Dermis blood vessel endothelial cell (primary cell): ENCODE measurements at places on chromosomes 16 and 17.

- no peak for DNase-seq
These were observed 114.2 kb downstream of the METRNL start for GRCh38 chr17:83193336-83194185.

DNA sequence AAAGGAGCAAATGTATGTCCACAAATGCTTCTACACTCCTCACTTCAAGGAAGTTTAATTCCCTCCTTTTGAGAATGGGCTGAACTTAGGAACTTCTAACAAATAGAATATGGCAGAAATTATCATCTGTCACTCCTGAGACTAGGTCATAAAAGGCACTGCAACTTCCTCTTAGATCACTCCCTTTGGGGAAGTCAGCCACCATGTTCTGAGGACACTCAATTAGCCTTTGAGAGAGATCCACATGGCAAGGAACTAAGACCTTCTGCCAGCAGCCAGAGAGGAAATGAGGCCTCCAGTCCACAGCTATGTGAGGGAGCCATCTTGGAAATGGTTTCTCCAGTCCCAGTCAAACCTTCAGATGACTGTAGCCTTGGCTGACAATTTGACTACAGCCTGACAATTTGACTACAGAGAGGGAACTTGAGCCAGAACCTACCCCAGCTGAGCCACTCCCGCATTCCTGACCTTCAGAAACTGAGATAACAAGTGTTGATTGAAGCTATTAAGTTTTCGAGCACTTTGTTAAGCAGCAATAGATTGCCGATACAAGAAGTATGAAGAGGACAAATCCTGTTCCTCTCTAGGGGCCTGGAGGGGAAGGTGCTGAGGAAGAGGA, 113.4 kb upstream of the SEC14L1 start:
- no peak for DNase-seq

GRCh38 chr17:77444984-77445759, 304.4 kb downstream of the SEC14L1 start:
- DNase-seq: peak; percentile 43

GRCh38 chr16:87560428-87561199, 41.7 kb upstream of the JPH3 start:
- DNase-seq: peak; percentile 46

- DNase-seq: peak; percentile 76
These were observed 9.1 kb downstream of the PSMB3 start for GRCh38 chr17:38761612-38762011.

DNA sequence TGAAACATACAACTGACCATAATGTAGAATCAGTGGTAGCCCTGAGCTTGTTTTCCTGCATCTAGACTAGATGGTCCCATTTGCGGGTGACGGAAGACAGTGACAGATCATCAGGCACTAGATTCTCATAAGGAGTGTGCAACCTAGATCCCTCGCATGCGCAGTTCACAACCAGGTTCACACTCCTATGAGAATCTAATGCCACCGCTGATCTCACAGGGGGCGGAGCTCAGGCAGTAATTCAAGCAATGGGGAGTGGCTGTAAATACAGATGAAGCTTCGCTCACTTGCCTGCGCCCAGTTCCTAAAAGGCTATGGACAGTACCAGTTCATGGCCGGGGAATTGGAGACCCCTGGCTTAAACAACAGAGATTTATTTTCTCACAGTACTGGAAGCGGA, 656.3 kb downstream of the HS3ST4 start:
- DNase-seq: no peak
